KG1 (cell line): ENCODE measurements at places on chromosomes 11 and 22.

- DNase-seq = no peak
Observed at GRCh38 chr22:38309614-38310517, 7.4 kb downstream of the CSNK1E start.

DNA sequence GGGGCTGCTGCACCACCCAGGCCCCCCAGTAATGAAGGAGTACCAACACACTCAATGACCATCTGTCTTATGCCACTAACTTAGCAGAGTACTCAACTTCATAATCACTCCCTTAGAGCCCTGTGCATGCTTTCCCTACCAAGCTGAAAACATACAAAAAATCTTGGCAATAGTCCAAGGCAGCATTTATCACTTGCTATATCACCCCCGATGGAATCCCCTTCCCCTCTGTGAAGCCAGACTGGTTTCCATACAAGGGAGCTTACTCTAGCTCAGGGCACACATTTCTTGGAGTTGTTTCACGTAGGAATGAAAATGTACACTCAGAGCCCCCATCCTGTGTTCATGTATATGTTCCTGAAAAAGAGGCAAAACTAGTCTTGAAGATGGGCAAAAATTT is 301.3 kb upstream of the TENM4 start:
- DNase-seq = no peak

- DNase-seq = no peak
Observed at GRCh38 chr11:130806746-130807145, 109.5 kb downstream of the SNX19 start.

DNA sequence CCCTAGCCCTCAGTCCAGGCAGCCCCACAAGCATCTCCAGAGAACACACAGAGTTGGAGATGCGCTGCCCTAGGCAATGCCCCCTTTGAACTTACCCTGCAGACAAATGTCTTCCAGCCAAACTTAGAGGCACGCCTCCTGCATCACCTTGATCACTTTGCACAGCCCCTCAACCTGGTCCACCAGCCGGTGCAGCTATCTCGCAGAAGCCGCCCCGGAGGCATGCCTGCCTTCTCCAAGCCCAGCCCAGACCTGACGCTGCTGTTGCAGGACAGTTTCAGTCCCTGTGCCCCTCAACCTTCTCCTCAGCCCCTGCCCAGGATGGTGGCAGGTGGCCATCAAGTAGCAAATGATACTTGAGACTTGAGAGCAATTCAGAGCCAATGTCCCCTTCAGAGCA is 16.7 kb upstream of the POU2AF1 start:
- no peak for DNase-seq

DNA sequence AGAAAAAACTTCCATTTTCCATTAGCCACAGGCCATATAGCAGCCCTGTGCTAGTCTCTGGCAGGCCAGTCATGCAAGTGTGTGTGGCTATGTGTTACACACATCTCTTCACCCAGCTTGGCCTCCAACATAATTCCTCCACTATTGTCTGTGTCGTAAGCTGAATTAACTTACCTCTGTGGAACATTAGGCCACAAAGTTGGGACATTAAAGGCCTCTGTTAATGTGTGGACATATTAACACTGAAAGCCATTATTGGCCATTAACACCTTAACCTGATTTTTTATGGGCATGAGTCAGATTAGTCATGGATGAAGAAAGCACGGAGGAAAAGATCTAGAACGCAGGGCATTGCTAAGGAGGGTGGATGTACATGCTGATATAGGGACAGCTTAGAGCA is 100.1 kb downstream of the DBX1 start:
- DNase-seq = no peak

GRCh38 chr11:3944198-3944597 is 88.7 kb downstream of the STIM1 start:
- no peak for DNase-seq

DNA sequence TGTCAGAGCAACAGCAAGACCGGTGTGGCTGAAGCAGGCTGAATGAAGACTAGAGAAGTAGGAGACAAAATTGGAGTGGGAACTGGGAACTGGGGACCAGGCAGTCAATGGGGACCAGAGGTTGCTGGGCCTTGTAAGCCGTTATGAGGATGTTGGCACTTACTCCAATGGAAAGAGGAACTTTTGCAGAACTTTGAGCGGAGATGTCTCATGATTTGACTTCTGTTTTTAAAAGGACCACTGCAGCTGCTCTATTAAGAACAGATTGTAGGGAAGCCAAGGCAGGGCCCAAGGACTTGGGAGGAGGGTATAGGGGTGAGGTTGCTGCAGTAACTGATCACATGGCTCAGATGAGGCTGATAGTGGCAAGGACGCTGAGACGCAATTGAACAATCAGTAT is 34.2 kb downstream of the IL18 start:
- no peak for DNase-seq

- DNase-seq = no peak
Observed at GRCh38 chr11:1009371-1009770, 27.1 kb downstream of the MUC6 start.

DNA sequence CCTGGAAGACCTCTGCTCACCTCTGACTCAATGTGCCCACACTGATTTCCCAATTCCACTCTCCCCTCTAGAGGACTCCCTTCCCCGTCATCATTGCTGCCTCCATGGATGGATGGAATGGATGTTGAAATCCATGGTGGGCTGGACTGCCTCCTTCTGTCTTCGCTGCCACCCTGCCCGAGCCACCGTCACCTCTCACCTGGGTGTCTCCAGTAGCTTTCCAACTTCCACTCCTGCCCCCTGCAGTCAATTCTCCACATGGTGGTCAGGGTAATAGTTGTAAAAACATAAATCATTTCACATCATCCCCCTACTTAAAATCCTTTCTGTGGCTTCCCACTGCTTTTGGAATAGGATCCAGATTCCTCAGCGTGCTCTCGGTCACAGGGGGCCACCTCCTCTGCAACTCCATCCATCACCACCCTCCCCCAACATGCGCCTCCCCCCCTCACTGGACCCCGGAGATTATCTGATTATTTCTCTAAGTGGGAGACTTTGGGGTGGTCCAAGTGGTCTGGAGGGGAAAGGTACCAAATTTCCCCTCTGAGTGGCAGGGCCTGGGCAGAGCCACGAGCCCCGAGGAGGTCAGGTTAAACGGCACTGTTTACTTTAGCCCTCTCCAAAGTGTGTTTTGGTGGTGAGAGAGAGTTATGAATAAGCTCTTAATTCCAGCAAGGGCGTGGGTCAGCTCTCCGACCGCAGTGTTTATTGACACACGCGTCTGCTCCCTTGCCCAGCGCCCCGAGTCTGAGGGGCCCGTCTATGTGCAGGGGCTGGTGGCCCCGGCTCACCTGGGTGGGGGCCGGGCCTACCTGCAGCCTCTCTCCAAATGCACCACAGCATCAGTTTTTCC is 313.7 kb downstream of the MN1 start:
- DNase-seq = no peak

DNA sequence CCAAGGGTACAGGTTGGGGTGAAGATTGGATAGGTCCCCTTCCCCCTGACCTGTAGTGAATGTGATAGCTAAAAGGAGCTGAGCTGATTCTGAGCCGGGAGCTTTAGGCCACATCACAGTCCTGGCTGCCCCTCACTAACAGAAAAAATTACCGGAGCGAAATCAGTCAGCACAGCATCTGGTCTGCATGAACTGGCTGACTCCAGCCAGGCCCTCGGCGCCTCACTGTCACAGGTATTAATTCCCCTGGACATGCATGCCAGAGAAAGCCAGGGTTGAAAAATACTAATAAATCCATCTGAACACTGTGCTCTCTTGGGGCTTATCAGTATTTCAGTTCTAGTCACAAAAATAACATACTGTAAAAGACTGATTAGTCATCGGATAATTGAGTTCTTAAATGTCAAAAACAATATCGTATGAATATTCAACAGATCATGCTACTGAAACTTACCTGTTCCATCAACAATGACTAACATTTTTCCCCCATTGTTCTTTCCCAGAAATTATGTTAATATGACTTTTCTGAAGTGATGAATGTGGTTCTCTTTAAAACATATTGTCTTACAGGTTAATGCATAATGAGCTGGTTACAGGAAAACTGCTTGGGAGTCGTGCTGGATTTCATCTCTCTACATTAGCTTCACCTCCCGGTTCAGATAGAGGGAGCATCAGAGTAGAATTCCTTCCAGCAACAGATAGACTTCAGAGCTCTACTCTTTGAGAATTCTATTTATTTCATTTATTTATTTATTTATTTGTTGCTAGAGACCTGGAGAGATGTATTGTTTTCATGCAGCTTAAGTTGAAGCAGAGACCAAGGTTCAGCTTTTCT is 387.7 kb downstream of the NXPE2 start:
- DNase-seq = no peak

DNA sequence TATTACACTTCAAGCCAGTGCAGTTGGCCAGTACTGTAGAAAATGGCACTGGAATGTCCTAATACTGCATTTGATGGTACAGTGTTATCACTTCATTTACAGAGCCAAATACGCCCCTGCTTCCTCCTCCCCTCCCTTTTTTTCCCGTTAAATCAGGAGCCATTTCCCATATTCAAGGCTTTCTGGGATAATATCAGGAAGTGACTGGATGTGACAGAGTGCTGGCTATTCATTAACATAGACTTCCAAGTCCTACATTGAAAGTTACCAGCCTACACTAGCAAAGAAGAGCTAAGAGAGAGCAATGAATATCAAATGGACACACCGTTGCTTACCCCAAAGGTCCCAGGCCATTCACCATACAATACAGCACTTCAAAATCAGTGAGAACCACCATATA is 32.1 kb upstream of the ABCC8 start:
- no peak for DNase-seq

DNA sequence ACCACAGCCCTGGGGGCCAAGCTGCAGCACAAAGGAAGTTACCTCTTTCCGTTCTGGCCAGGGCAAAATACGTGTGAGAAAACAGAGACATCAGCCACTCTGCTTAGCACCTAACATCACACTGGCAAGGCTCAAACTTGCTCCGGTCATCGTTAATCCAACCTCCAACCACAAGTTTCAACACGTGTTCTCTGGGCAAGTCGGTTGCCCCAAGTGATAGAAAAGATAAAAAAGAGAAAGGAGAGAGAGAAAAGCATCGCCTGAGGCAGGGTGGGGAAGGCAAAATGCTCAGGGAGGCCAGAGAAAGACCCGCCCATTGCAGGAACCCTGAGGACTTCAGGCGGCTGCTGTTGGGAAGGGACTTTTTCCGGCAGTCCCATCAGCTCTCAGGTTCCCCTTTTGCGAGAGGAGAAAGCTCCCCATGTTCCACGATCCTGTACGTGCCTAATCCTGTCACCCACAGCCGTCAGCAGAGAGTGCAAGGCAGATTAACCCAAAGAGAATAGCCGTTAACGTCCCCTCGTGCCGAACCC is 18.5 kb upstream of the B4GALNT4 start:
- no peak for DNase-seq

DNA sequence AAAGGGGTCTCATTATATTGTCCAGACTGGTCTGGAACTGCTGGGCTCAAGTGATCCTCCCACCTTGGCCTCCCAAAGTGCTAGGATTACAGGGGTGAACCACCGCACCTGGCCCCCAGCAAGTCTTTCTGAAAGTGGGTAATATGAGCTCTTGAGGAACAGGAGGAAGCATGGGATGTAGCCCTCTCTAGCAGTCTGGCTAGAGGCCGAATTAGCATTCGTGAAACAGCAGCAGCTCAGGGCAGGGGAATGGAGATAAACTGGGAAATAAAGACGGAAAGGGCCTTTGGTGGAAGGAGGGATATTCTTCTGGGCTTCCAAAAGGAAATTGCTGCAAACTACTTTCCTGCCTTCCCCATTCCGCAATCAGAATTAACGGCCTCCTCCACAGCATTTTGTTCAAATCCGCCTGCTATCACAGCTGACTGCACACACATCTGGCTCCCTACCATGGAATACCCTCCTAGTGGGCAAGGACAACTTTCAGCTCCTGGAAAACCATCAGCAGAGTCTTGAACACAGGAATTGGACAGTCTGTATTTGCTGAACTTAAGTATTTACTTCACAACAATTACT is 44.3 kb downstream of the MICAL3 start:
- DNase-seq = no peak

DNA sequence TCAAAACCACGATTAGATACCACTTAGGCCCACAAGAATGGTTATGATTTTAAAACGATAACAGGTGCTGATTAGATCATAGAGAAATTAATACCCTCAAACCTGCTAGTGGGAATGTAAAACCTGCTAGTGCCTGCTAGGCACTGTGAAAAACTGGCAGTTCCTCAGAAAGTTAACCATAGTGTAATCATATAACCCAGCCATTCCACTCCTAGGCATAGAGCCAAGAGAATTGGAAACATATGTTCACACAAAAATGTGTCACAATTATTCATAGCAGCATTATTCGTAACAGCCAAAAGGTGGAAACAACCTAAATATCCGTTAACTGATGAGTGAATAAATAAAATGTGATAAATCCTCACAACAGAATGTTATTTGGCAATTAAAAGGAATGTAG is 122.2 kb upstream of the SYN3 start:
- DNase-seq = no peak

DNA sequence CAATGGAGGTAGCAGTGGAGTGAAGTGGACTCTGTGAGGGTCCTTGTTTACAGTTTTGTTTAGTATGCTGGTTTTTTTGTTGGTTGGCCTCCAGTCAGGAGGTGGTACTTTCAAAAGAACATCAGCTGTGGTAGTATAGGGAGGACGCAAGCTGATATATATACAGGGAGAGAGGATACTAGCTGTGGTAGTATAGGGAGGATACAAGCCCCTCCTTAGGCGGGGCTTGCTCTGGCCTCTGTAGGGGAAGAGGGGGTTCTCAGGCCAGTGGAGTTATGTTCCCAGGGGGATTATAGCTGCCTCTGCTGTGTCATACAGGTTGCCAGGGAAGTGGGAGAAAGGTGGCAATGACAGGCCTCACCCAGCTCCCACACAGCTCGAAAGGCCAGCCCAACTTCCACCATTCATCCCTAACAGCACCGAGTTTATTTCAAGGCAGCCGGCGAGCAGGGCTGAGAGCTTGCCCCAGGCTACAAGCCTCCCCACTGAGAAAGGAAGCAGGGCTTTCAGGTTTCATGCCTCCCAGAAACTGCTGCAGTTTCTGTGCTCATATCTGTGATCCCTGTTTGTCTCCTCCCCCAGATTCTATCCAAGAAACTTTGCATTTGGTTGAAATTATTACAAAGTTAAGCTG is 10.4 kb downstream of the OR52E6 start:
- DNase-seq = no peak

DNA sequence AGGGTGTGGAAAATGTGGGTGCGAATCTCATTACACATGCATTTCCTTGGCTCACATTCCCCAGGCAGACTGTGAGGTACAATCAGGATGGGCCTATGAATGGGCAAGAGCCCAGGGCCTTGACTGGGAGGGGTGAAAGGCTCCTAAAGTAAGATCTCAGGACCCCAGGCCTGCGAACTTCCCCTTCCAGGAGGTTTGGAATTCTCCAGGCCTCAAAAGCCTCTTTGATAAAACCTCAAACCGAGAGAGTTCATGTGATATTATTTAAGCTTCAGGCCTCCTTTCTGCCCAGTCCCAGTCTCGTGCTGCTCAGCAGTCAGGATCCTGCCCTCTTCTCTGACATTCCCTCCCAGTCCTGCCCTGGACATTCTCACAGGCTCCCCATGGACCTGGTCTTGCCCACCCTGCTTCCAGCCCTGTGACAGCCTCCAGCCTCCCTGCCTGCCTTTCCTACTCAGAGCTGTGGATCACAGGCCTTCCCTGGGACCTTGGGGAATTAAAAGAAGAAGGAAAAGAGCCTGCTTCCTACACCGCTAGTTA is 37.3 kb upstream of the TEAD1 start:
- DNase-seq = no peak
